ENCODE measurements at places on chromosomes 3 and 15. TPM values are rescaled to one million over a fixed set of nuclear protein-coding genes. Genes with fewer than 3 reads are reported as not detected.

- no peak for DNase-seq
Observed at GRCh38 chr15:79130535-79131130, 40.1 kb upstream of the RASGRF1 start.

DNA sequence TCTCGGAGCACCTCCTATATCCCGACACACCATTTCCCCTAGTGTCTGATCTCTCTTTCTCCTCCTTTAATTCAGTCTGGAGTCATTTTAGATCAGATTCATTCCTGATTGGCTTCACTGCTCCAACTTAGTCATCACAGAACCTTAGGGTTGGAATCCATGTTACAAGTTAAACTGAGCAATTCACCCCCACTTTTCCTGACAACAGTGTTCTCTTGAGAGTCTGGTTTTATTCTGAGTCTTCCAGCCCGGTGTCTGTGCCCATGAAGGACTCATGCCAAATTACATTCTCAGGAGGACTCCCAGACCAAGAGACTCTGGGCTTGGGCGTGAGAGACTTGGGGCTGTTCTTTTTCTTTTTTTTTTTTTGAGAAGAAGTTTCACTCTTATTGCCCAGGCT is 57.5 kb downstream of the LPP start:
- DNase-seq: no peak

MTMR10 gene
- 15.1 TPM for total RNA-seq

SCG3 gene
- total RNA-seq: 37.0 TPM

DNA sequence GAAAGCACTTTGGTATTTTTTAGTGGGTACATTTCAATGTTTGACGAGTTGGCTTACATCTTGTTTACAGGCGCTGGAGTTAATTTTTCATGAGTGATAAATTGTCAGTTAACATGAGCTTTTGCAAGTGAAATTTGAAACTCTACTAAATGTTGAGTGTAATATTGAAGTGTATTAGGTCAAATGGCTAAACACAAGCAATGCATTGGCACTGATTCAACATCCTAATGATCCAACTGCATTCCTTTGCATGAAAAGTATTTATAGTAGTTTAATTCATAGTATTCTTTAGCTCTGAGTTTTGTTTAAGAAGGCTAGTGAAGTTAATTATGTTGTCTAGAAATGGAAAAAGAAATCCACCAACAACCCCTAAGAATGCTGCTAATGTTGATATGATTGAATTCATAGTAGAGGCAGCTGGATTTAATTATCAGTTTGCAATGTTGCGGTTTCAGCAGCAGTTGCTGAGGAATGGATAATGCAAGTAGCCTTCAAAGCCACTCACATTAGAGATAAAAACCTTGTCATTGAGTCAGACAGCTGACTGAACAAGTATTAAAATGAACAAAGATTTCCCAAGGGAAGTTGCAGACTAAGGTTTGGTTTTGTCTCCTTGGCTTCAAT is 245.6 kb upstream of the GOLIM4 start:
- DNase-seq: no peak

GRCh38 chr3:122557356-122557755 is 6.7 kb downstream of the PARP9 start:
- DNase-seq: no peak
